Pulmonary artery endothelial cell (primary cell): ENCODE measurements at places on chromosomes 12 and 14. TPM values are rescaled to one million over a fixed set of nuclear protein-coding genes. Genes with fewer than 3 reads are reported as not detected.

The INSM2 gene
- not detected in 2 replicates for total RNA-seq

The SLC25A47 gene
- 0.04 TPM in 1 of 2 replicates, not detected in the other for total RNA-seq

The KRT3 gene
- total RNA-seq, result not detected in 2 replicates

The LYZ gene
- total RNA-seq, result not detected in 2 replicates

The ADAM21 gene
- 0.28 and 0.40 TPM in 2 replicates for total RNA-seq

The DCP1B gene
- total RNA-seq, result 4.9 and 6.0 TPM in 2 replicates

The THTPA gene
- 12.2 and 15.7 TPM in 2 replicates for total RNA-seq

The NTF3 gene
- total RNA-seq, result 0.20 TPM in 1 of 2 replicates, not detected in the other

The CCDC38 gene
- not detected in 2 replicates for total RNA-seq

The JAG2 gene
- 46.9 and 49.9 TPM in 2 replicates for total RNA-seq

The GRIP1 gene
- 0.14 TPM in 1 of 2 replicates, not detected in the other for total RNA-seq

The RDH5 gene
- total RNA-seq, result 0.63 and 0.79 TPM in 2 replicates

The SLC6A12 gene
- not detected in 2 replicates for total RNA-seq
